ENCODE measurements at places on chromosomes 4 and X.

DNA sequence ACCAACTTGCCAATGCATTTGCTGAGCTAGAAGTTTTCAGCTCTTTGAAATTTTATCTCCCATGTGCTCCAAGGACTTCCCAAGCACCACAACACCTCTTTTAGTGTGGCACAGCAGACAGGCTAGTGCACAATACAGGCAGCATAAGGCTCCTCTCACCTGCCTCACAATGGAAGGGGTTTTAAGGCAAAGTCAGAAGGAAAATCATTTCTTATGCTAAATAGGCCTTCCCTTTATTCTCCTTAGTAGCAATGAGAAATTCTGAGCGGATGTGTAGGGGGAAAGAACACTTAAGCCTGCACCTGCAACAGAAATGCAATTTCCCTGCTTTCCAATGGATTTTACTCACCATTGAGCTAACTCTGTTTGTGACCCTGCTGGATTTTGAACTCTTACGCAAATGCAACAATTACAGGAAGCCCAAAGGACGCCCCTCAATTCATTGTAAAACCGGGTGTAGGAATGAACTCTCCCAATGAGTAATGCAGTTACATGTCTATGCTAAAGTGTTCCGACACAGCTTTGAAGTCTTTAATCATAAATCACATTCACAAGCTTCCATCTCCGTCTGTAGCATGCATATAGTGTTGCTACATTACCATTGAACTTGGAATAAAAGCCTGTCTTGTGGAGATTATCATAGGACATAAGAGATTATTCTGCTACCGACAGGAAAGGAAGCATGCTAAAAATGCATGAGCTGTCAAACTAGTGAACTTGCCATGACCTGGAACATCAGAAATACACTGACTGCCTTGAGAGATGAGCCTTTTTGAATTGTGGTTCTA lies 1084.9 kb downstream of the RPA4 start:
- no peaks in the 10 kb centered on the region for H3K27me3 ChIP-seq
- H3K27ac ChIP-seq, result no peak overlapping the region
- H3K36me3 ChIP-seq, result no peaks in the 10 kb centered on the region

- H3K36me3 ChIP-seq, result no peaks in the 10 kb centered on the region
- H3K27me3 ChIP-seq, result no peaks in the 10 kb centered on the region
- no peak overlapping the region for H3K4me3 ChIP-seq
- H3K4me1 ChIP-seq, result no peaks in the 10 kb centered on the region
These were observed 144.2 kb downstream of the PDLIM5 start for GRCh38 chr4:94595880-94596483.

DNA sequence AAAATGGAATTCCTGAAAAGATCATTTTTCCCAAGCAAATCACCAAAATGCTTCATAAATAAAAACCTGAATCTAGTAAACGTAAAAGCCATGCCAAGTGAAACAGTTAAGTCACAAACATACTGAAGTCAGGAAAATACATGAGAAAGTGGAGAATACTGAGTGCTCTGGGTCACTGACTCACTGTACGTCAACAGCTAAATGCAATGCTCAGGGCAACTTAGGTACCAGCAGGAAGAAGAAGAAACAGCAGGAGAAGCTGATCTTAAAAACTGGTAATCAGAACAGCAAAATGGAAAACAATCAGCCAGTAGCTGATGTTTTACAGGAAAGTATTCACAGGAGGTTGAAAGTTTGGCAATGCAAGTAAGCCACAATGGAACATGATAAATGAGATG lies 252.6 kb upstream of the ETNPPL start:
- no peaks in the 10 kb centered on the region for H3K4me1 ChIP-seq
- no peak overlapping the region for H3K27ac ChIP-seq
- no peaks in the 10 kb centered on the region for H3K27me3 ChIP-seq
- no peak for DNase-seq

DNA sequence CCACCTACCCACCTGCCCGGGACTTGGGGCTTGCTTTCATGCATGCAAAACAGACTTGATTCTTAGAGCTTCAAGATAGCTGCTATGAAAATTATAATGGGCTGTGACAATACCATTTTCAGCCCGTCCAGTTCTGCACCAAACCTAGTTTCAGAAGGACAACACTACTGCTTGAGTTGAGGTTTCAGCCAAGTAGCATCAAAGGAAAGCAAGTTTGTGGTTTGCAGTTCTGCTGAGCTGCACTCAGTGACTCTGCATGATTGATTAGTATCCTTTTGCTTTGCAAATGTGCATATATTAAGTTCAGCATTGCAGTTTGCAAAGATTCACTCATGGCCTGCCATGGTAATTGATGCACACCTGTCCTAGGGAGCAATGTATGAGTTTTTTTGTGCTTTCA lies 442.7 kb downstream of the RPA4 start:
- no peak for DNase-seq
- H3K27me3 ChIP-seq, result no peaks in the 10 kb centered on the region
- no peaks in the 10 kb centered on the region for H3K36me3 ChIP-seq
- no peaks in the 10 kb centered on the region for H3K4me1 ChIP-seq
- H3K4me3 ChIP-seq, result no peak overlapping the region

DNA sequence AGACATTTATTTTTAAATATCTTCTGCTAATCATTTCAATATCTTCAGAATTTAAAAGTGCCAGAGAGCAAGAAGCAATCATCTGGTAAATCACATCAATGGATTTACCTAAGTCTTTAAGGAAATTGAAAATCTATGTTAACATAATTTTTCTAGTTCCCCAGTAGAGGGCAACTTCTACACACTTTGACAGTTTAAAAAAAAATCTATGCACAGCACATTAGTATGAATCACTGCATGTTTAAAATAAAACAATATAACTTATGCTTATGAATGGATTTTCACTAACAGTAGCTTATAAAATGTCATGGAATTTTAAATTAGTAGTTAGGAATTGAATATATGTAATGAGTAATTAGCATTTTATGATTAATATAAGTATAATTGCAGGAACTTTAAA lies 126.5 kb downstream of the REELD1 start:
- H3K36me3 ChIP-seq, result no peaks in the 10 kb centered on the region
- no peak overlapping the region for H3K27ac ChIP-seq
- H3K4me3 ChIP-seq, result no peak overlapping the region
- H3K27me3 ChIP-seq, result no peaks in the 10 kb centered on the region

- no peaks in the 10 kb centered on the region for H3K4me1 ChIP-seq
- no peaks in the 10 kb centered on the region for H3K36me3 ChIP-seq
- H3K4me3 ChIP-seq, result no peak overlapping the region
- no peak for DNase-seq
- no peak overlapping the region for H3K27ac ChIP-seq
These were observed 17.7 kb upstream of the P2RY8 start for GRCh38 chrX:1554469-1555210.

- DNase-seq, result no peak
- H3K27ac ChIP-seq, result no peak overlapping the region
- no peak overlapping the region for H3K4me3 ChIP-seq
- H3K27me3 ChIP-seq, result no peaks in the 10 kb centered on the region
- peaks cover 15% of the 10 kb centered on the region for H3K4me1 ChIP-seq
- H3K36me3 ChIP-seq, result no peaks in the 10 kb centered on the region
These were observed 202.1 kb downstream of the PRDM5 start for GRCh38 chr4:120720354-120720934.

DNA sequence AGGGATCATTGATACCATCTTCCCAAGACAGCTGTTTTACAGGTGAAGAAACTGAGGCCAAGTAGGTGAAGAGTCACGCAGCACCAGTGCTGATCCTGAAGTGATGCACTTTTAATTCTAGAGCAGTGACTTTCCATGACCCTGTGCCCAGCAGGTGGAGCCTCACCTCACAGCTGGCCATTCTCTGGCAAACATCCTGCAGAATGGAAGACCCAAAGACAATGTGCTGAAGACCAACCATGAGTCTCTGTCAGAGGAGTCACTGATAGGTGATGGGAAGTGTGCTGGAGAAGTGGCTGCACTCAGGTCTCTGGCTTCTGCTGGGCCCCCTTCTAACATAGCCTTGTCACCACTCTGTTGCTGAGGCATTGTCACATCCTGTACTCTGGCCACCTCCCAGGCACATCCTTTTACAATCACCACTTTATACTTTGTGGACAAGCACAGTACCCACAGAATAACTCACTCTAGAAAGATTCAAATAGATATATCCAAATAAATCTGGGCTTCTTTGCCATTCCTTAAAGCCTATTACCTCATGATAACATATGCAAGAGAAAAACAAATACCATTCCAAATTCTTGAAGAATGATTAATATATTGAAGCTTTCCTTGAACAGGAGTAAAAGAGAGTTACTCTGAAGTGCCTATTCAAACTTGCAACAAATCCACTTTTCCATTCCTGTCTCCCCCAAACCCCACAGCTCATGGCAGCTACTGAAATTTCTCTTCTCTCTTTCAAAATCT lies 64.1 kb upstream of the SCOC start:
- no peak overlapping the region for H3K4me3 ChIP-seq
- no peak overlapping the region for H3K27ac ChIP-seq
- DNase-seq, result no peak
- H3K4me1 ChIP-seq, result no peaks in the 10 kb centered on the region
- no peaks in the 10 kb centered on the region for H3K36me3 ChIP-seq
- H3K27me3 ChIP-seq, result peaks cover 1% of the 10 kb centered on the region

GRCh38 chr4:68271851-68272357 lies 26.4 kb upstream of the TMPRSS11B start:
- DNase-seq, result no peak
- no peak overlapping the region for H3K27ac ChIP-seq
- no peak overlapping the region for H3K4me3 ChIP-seq
- peaks cover 15% of the 10 kb centered on the region for H3K4me1 ChIP-seq
- peaks cover 13% of the 10 kb centered on the region for H3K36me3 ChIP-seq
